ENCODE measurements at places on chromosomes 2 and 18.

GRCh38 chr18:54684784-54685183 lies 93.7 kb downstream of the DYNAP start:
- DNase-seq, result no peak

- DNase-seq, result no peak
Measured at GRCh38 chr18:49178321-49178720, 227.6 kb upstream of the SMAD7 start.

- no peak for DNase-seq
Measured at GRCh38 chr2:128395196-128395595, 76.5 kb upstream of the HS6ST1 start.

- DNase-seq, result no peak
Measured at GRCh38 chr2:60309941-60310660, 243.4 kb downstream of the BCL11A start.

DNA sequence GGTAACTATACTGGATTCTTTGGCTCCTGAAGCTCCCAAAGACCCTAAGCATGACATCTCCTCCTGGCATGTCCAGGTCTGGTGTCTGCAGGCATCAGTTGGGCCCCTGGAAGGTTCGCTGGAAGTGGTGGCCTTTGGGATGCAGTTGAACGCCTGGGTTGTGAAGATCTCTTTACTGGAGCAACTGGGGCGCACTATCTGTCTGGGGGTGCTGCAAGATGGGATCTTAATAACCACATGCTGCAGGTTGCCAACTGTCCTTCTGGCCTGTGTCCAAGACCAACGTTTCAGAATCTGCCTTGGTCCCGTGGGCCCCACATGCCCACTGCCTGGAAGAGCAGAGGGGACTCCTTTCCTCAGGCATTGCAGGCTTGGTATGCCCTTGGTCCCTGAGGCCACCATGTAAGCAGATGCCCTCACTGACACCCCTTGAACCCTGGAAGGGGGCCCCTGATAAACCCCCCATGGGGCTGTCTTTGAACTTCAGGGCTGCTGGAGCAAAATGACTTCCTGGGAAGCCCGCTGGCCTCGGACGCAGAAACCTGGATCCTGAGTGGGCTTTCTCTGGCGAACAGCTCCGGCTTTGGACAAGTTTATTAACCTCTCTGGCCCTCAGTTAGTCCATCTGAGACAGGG lies 101.9 kb downstream of the TWIST2 start:
- no peak for DNase-seq

DNA sequence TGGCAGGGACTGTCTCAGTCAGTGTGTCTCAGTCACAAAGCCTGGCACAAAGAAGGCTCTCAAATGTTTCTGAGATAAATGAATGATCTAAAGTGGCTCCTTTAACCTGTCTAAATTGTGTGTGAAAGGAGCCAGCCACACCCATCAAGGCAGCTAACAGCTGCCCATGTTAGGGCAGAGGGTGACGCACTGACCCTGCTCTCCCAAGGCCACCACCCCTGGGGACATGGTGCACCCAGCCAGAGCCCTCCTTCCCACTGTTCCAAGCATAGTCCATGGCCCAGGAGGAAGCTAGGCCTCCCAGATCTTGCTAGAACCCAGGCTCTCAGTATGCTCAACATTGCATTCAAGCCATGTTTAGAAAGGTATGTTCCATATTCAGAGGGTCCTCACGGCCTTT lies 100.3 kb downstream of the KLHL29 start:
- no peak for DNase-seq

DNA sequence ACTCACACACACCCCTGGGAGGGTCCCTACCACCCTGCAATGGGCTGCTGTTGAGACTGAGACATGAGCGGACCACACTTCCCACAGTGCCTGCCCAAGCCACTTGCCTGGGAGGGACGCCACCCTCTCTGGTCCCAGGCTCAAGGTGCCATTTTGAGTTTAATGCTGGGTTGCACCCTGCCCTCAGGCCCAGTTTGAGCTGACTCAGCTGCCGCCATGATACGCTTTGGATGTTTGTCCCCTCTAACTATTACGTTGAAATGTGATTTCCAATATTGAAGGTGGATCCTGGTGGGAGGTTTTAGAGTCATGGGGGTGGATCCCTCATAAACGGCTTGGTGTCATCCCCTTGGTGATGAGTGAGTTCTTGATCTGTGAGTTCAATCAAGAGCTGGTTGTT lies 76.4 kb upstream of the DYNC1I2 start:
- DNase-seq, result no peak

GRCh38 chr2:18154812-18155211 lies 276.3 kb downstream of the KCNS3 start:
- no peak for DNase-seq

DNA sequence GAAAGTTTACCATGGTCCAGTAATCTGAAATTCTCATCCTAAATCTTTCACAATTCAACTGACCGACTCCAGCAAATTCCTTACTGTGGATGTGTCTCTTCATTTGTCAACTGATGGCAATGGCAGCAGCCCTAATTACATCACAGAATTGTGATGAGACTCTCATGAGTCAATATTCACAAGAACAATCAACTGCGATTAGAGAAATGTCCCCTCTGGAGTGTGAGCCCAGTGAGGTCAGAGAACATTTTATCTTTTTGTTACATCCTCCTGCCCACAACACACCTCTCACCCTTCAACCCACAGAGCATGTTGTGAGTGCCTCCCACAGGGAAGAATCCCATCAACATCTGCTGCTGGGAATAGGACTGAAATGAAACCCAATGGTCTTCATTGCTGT lies 73.6 kb downstream of the CD226 start:
- no peak for DNase-seq

GRCh38 chr2:96767135-96767871 lies 6.6 kb downstream of the CNNM4 start:
- no peak for DNase-seq

DNA sequence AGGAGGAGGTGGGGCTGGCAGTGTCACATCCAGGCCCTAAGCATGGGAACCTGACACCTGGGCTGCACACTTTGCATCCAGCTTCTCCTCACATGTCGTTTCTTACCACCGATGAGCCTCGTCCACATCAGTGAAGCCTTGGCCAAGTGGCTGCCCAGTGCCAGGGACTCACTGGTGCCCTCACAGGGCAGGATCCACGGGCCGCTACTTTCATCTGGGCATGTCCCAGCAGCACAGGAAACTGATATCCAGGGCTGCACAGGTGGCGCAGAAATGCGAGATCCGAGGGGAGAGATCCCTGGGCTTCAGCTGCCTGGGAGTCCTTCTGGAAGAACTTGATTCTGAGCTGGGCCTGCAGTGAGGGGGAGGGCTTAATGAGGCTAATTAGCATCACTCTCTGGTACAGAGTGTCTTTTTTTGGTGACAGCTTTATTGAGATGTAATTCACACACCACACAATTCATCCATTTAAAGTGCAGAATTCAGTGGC lies 291.6 kb upstream of the HDAC4 start:
- DNase-seq, result no peak

- no peak for DNase-seq
Measured at GRCh38 chr2:158940356-158940755, 28.1 kb upstream of the TANC1 start.

DNA sequence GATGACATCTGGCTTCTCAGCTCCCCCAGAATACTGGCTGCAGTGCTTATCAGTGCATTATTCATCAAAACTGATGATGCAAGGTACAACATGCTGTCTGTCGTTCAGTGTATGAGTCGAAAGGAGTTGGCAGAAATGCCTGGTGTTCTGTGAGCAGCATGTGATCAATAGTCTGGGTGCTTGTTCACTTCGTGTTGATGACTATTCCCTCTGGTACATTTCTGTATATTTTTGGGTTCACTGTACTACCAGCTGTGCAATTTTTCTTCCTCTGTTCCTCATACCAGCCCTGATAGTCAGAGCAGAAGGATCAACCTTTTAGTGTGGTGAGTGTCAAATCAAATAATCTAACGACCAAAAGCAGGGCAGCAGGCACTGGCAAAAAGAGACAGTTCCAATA lies 59.0 kb upstream of the KLHL14 start:
- no peak for DNase-seq

DNA sequence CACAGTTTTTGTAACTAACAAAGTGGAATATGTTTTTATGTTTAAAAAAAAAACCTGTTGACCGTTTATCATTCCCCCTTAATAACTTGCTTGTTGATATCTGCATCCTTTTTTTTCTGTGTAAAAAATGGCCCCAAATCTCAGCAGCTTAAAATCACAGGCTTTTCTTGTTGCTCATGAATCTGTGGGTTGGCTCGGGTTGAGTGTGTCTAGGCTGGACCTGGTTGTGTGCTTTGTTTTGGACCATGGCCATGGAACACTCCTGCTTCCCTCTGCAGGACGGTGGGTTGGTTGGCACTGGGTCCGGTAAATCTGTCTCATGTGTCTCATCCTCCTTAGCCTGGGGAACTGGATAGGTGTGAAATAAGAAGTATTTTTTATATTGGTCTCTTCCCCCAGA lies 139.0 kb upstream of the LINC00305 start:
- DNase-seq, result no peak

- no peak for DNase-seq
Measured at GRCh38 chr2:190786404-190787166, 94.0 kb upstream of the GLS start.

- no peak for DNase-seq
Measured at GRCh38 chr2:16933355-16933754, 267.7 kb upstream of the CYRIA start.

DNA sequence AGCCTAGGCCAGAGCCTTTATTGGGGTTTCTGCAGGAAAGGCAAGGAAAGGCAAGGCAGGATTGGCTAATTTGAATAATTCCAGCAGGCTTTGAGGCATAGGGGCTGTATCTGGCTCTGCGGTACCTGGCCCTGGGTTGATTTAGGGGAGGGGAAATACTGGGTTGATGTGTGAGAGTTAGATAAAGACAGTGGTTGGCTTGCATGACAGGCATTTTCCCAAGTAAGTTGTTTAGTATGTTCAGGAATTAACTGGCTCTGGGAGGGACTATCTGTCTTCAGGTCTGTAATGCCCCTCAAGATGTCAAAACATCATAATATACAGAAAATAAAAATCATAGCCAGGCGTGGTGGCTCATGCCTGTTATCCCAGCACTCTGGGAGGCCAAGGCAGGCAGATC lies 98.7 kb downstream of the UBR3 start:
- no peak for DNase-seq

DNA sequence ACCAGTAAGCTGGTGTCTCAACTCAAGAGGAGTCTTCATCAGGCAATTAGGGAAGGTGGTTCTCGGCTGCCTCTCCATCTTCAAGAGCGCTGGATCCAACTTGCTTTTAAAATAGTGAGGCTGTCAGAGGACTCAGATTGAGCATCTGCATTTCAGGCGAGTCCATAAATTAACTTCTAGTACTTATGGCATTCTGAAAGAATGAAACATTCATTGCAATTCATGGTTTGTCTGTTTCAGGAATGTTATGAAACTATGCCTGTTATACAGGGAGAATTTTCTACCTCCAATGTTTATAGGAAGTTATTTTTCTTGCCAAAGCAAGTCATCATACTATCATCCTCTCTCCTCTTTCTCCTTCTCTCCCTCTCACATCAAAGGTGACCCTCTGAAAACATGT lies 883.2 kb downstream of the SLC4A3 start:
- DNase-seq, result no peak

GRCh38 chr18:47953471-47953931 lies 23.0 kb upstream of the SMAD2 start:
- no peak for DNase-seq

DNA sequence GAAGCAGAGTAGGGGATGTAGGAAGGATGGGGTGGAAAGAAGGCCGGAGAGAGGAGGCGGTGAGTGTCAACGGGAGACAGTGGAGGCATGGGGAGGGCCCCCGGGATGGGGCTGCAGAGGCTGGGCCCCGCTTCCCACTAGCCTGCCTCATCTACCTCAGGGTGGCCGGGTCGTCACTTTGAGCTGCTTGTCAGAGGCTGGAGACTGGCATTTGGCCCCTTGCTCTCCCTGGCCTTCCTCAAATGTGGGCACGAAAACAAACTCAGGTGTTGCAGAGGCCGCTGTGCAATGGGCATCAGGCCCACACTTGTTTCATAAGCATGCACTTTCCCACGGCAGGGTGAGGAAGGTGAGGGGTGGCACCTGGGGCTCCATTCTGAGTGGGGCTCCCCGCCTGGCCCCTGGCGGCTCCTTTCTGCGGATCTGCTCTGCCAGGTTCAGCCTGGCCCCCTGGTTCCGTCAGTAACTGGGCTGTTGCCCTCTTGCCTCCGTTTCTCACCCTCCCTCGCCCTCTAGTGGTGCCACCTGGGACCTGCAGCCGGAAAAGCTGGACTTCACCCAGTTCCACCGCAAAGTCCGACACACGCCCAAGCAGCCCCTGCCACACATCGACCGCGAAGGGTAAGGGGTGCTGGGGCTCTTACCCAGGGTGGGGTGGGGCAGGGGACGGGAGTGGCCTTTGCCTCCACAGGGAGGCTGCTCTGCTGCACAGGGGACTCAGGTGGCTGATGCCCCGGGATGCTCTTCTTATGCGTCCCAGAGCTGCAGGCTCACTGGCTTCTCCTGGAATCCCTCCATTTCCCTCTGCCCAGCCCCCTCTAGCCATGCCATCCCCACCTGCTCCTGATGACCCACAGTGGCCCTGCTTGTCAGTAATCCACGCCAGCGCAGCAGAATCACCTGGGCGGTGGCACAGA lies 125.4 kb downstream of the CTIF start:
- DNase-seq, result no peak

GRCh38 chr2:120888851-120889250 lies 153.2 kb downstream of the GLI2 start:
- no peak for DNase-seq

DNA sequence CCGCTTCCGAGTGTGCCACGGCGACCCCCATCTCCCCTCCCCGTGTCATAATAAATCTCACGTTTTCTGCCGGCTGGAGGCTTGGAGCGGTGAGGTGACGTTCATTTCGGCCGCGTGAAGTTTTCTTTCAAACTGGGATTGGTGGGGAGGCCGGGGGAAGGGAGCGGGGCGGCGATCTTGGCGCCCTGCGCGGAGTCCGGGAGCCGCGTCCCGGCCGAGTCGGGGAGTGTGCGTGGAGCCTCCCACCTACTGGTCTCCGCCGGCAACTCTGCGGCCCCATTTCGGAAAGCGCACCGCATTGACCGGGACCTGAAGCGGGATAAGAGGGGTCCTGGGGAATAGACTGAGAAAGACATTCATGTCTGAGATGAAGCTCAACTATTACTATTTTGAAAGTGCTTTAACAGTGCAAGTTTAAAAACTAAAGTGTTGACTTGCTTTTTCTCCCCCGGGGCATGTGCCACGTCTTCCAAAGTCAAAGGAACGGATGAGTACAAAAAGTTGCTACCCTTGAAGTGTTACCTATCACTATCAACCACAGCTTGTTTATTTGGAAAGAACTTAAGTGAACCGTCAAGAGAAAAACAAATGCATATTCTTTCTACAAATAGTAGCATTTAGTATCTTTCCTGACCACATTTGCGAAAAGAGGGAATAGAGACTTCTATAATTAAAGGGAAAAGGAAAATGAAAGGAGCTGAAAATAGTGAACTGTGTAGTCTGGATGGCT lies 818 bp upstream of the IKZF2 start:
- DNase-seq, result peak; percentile 8
